ENCODE measurements at places on chromosomes 2 and 18.

GRCh38 chr2:170571612-170572011 is 143.5 kb upstream of the SP5 start:
- no peak for DNase-seq

DNA sequence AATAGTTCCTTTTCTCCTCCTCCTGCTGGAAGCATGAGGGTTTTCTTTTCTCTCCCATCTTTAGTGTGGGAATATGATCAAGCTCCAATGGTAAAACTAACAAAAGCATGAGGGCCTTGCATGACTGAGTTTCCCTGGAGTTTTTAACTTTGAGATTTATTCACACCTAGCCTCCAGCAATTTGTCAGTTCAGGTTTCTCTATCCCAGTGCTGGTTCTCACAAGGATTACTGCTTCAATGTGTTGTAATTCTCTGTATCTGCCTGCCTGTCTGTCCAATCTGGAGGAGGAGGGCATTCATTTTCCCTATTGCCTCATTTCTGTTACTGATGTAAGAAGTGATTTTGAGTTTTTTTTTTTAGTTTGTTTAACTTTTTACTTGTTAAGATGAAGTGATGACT is 57.6 kb upstream of the RPRM start:
- DNase-seq = no peak

- no peak for DNase-seq
These were observed 18.4 kb upstream of the EVA1A start for GRCh38 chr2:75579186-75579585.

DNA sequence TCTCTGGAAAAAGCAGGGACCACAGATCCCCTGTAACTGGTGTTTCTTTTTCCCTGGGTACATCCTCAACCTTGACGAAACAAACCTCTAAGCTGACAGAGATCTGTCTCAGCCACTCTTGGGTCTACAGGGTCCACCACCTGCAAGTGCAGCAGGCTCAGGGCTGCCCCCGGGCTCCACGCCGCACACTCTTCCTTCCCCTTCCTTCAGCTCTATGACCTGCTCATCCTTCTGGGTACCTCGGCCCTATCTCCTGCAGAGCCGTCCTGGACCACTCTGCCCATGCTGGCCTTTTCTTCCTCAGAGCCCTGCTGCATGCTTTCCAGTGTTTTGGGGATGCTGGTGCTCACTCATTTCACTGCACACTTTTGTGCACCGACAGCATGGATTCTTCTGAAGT is 27.5 kb downstream of the TUBB6 start:
- DNase-seq = no peak

GRCh38 chr18:1510542-1511179 is 606.0 kb downstream of the ADCYAP1 start:
- DNase-seq = no peak

DNA sequence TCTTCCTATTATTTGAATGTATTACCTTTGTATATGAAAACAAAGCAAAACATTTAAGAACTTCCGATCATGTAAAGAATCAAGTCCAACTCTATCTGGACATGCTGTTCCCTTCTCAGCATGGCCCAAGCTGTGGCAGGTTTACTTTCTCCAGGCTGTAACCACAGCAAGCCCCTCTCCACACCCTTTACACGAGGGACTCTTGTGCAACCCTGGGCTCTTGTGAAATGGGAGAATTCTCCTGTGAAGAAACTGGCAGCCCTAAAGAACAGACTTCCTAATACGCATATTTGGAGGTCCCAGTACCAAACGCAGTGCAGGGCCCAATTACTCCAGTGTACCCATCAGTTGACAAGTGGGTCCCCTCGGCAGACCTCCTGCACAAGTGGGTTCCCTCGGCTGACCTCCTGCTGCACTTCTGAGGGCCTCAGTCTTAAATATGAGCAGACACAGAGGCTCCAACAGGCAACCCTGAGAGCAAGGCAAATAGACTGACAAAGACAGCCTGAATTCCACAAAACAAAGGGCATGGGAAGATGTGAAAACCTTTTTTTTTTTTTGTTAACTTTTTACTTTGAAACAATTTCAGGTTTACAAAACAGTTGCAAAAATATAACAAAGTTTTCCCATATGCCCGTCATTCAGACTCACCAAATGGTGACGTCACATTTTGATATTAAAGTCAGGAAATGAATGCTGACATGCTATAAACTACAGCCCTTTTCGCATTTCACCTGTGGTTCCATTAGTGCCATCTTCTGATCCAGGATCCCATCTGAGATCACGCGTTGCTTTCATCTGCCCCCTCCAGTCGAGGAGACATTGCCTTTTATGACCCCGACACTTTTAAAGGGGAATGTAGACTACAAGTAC is 78.2 kb downstream of the FBXO15 start:
- no peak for DNase-seq

- DNase-seq = no peak
These were observed 37.4 kb downstream of the MRPL44 start for GRCh38 chr2:223994562-223995162.

DNA sequence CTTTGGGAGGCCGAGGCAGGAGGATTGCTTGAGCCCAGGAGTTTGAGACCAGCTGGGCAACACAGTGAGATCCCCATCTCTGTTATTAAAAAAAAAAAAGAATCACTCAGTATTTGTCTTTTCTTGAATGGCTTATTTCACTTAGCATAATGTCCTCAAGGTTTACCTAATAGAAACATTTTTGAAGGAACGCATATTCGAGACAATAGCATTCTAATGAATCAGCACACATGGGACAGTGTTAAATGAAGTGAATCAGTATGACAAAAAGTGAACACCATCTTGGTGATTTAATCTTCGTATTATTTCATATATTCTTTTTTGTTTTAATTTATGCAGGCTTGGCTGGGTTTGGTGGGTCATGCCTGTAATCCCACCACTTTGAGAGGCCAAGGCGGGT is 44.7 kb downstream of the WIPF1 start:
- DNase-seq = no peak

DNA sequence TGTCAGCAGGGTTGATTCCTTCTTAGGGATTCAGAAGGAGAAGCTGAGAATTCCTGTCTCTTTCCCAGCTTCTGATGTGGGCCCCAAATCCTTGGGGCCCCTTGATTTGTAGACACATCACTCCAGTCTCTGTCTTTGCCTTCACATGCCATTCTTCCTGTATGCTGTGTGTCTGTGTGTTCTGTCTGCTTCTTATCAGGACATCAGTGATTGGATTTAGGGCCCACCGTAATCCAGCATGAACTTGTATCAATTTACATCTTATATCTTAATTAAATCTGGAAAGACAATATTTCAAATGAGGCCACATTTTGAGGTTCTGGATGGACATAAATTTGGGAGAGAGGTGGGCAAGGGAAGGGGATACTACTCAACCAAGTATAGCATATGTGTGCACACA is 9.7 kb downstream of the NEUROD1 start:
- no peak for DNase-seq

GRCh38 chr2:159446201-159446600 is 159.7 kb upstream of the WDSUB1 start:
- no peak for DNase-seq

DNA sequence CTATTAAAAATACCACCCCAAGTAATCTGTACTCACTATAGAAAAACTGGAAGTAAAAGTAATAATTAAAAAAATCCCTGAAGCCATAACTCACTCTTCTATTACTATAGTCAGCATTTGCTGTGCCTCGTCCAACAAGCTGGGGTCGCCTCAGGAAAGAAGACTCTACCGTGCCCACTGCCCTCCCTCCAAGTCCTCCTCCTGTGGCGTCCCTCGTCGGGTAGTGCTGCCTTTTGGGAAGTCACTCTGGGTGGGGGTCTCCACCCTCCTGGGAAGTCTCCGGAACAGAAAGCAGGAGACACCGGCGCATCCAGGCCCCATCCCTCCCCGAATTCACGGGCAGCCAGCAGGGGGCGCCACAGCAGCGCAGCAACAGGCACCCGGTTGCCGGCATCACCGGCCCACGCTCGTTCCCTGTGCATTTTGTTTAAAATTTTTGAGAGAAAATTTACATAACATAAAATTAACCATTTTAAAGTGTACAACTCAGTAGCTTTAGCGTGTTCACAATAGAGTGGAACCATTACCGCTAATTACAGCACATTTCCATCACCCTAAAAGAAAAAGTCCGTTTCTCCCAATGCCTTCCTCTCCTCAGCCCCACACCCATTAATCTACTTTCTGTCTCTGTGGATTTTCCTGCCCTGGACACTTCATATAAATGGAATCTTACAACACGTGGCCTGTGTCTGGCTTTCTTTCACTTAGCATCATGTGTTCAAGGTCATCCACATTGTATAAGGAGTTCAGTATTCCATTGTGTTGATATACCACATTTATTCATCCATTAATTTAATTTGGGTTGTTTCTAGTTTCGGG is 62.2 kb downstream of the ADNP2 start:
- peak; percentile 43 for DNase-seq

DNA sequence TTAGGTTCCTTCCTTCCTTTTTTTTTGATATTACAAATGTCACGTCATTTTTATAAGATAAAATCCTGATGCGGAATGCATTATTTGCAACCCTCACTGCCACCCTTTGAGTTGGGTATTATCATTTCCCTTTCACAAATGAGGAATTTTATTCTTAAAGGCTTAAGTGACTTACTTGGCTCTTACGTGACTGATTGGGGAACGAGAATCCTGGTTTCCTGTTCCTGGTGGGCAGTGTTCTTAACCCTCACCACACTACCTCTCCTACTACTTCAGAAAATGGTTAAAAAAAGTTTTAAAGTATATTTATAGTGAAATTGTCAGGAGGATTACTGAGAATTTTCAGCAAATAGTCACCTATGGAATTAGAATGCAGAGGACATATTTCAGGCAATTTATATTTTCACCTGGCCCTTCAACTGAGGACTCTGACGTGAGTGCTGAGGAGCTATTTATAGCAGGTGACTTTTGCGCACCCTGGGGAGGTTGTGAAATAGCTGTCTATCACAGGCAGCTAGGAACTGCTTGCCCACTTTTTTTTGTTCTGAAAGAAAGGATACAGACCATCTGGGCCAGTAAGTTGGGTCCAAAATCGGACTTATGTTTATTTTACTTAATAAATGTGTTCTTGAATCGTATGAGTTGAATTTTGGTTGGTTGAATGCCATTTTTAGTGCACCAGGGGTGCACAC is 18.7 kb upstream of the RASGRP3 start:
- no peak for DNase-seq
